ENCODE measurements at places on chromosomes 16 and 17.

DNA sequence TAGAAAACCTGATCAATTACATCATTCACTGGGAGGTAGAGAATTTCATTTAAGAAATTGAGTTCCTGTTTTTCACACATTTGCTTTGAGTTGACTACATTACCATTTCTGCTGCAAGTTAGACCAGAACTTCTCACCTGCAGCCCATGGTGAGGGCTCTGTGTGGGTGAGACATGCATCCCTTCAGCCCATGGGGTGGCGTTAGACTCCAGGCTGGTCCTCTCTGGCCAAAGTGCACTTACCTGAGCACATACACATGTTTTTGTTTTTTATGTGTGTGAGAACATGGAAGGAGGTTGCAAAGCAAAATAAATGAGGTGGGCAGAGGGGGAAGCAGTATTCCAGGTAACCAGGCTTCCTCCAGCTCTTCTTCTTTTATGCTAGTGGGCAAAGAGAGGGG, 470.2 kb downstream of the PMP22 start:
- no peak for DNase-seq

DNA sequence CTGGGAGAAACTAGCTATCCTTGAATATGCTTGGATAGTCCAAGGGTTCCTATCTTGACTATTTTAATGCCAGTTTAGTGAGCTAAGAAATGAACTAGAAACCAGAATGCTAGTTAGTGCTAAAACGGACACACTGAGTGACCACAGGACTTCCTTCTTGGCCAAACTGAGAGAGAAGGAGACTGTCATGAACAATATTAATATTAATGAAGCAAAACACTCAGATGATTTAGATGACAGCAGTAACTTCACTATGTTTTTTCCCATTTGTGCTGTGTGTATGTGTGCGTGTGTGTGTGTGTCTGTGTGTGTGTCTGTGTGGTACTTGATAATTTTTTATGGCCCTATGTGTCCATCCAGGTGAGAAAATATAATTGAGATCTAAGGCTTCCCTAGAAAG, 2.2 kb upstream of the ATXN1L start:
- no peak for DNase-seq

DNA sequence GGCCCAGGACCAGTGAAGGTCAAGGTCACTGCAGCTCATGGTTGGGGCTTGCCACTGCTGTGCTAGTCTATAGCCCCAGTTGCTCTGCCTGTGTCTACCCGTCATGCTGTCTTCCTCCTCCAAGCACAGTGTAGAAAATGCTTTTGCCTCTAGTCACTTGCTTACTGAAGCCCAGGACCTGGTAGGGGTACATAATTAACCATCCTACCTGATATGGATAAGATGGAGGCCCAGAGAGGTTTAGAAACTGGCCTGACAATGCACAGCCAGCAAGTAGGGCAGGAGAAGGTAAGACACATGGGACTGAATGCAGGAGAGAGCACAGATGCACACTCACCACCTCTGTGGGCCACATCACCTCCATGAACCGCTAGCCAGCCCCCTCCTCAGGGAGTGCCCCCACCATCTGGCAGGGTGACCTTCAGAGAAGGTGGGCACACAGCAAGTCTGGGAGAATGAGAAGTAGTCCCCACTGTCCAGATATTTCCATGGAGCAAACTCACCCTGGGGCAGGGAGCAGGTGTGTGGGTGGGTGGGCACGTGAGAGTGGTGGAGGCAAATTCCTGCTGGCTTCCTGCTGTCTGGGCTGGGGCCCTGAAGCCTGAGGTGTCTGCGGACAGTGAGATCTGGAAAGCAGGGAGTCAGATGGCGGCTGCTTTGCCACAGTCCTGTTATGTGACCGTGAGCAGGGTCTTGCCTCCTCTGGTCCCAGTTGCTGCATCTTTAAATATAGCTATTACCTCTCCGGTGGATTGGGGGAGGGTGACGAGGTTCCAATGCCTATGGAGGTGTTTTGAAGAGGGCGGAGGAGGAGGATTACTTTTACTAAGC, 1.0 kb downstream of the CX3CL1 start:
- DNase-seq, result no peak

- peak; percentile 79 for DNase-seq
Observed at GRCh38 chr16:735982-736453, 4.8 kb downstream of the CIAO3 start.

GRCh38 chr17:44439168-44439567, 49.7 kb upstream of the ITGA2B start:
- DNase-seq, result no peak

DNA sequence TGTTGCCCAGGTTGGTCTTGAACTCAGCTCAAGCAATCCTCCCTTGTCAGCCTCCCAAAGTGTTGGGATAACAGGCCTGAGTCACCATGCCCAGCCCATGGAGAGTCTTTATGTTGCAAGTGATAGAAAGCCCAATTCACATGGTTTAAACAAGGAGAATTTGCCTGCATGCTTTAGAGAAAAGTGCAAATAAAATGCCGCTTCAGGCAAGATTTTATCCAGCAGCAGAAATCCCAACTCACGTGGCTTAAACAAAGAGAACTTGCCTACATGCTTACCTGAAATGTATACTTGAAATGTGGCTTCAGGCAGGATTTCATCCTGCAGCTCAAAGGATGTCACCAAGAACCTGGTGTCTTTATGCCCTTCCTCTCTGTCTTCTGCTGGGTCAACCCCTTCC, 28.8 kb upstream of the XYLT2 start:
- no peak for DNase-seq

- DNase-seq, result no peak
Observed at GRCh38 chr16:6160303-6160702, 1062.7 kb upstream of the EEF2KMT start.
